ENCODE measurements at places on chromosomes 7 and 10.

DNA sequence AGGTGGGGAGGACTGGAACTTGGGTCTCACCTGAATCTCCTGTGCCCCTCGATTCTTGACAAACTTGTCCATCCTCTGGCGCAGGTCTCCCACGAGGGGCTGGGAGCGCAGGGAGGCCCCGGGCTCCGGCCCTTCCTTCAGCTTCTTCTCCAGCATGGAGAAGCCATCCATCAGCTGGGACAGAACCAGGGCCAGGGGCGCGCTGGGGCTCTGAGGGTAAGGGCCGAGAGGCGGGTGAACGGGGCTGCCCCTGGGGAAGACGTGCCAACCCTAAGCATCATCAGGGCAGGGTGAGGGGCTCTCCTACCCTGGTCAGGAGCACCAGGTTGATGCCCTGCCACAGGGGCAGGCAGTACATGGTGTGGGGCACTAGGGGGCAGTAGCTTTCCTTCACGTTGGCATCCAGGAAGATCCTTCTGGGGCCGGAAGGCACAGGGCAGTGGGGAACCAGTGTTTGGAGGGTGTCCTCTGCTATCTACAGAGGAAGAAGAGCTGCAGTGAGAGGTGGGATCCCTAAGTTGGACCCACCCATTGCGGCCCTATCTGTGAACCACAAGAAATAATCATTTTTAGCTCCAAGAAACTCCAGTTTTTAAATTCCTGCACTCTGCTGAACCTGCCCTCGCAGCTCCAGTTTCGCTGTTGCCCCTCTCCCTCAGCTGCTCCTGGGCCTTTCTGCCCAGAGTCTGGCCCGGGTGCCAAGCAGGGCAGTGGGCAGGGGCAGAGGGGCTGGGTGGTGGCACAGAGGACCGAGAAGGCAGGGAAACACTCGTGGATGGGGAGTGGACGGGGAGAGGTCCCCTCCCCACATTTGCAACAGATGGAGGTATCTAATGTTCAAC lies 10.8 kb upstream of the PYROXD2 start:
- DNase-seq = peak; percentile 19

- no peak for DNase-seq
These were observed 15.6 kb downstream of the FAM107B start for GRCh38 chr10:14758994-14759664.

DNA sequence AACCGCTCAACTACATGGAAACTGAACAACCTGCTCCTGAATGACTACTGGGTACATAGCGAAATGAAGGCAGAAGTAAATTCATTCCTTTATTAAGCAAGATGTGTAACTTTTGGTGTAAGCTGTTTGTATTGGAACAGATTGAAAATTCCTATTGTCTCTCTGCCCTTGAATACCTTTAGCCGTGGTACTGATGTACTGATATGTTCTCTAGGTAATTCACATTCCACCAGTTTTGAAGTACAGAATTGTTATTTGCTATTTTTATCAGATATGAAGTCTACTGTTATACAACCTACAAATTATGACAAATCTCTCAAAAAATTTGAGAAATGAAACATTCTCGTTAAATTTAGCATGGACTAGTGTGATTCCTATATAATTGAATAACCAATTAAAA lies 17.7 kb downstream of the ZMYND11 start:
- peak; percentile 67 for DNase-seq

DNA sequence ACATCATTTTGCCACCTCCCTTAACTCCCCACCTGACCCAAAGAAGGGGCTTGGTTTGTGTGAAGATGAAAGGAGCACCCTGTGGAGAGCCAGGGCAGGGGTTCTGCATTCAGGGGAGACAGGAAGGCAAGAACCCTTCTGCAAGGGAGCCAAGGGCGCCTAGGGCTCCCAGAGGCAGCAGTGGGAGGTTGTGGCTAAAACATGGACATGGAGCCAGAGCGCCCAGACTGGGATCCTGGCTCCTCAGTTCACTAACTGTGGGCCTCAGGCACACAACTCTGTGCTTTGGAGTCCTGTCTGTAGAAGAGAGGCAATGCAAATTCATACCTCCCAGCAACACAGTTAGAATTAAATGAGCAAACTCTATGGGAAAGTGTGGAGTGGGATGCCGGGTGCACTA lies 123.1 kb upstream of the MACROH2A2 start:
- no peak for DNase-seq

DNA sequence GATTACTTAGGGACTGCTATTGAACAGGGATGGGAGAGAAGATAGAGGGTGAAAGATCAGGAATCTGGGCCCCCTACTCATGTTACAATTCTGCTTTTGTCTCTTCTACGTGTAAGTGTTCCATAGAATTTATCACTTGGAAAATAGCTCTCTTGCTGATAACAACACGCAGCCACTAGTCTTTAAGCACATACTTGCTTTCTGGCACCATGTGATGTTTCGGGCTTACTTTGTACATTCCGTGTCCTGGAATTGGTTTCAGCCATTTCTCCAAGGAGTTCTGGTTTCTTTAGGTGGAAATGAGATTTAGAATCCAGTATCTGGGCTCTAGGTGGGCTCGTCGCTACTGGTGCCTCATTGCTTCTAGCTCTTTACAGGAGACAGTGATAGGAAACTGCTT lies 59.7 kb downstream of the TFAM start:
- no peak for DNase-seq

GRCh38 chr10:91164520-91165065 lies 55.9 kb upstream of the PCGF5 start:
- DNase-seq = no peak

- DNase-seq = no peak
These were observed 4.8 kb downstream of the FAM241B start for GRCh38 chr10:69634759-69635425.

DNA sequence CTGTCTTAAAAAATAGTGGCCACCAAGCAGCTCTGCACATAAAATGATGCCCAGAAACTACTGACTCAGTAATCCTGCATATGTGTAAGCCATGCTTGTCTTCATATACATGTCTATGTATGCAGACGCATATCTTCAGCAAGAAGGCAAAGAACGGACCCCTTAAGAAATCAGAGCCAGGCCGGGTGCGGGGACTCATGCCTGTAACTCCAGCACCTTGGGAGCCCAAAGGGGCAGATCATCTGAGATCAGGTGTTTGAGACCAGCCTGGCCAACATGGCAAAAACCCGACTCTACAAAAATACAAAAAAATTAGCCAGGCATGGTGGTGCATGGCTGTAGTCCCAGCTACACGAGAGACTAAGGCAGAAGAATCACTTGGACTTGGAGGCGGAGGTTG lies 295.0 kb downstream of the TCERG1L start:
- no peak for DNase-seq
